ENCODE measurements at places on chromosomes 16 and 17.
A peak's percentile ranks its signal among the peaks of the same experiment; 100 is the strongest.

- no peak for DNase-seq
Measured at GRCh38 chr17:12113156-12113555, 92.5 kb downstream of the MAP2K4 start.

- DNase-seq: no peak
Measured at GRCh38 chr16:839643-840408, 39.3 kb upstream of the GNG13 start.

DNA sequence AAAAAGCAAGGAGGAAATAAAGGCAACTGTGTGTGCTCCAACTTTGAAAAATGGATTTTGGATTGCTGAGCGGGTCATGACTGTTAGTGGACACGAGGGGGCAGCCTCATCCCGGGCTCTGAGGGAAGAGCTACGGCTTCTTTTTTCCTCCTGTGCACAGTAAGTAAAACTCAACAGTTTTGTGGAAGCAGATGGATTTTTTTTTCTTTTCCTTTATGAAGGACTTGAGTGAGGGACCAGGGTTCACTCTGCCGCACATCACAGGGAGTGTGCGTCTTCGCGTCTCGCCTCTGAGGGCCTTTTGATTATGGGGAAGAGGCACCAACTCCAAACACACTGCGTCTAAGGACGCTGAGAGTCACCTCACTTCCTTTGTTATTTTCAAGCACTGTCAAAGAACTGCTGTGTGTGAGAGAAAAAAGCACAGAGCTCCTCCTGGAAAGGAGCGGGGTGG is 80.3 kb upstream of the GOT2 start:
- DNase-seq: peak; percentile 69

GRCh38 chr17:3695723-3696411 is at the start of gene P2RX5:
Gene P2RX5, minus strand, starts transcription at chr17:3696155. Its CDS starts 150 bp downstream, at chr17:3696005.
- DNase-seq: no peak

DNA sequence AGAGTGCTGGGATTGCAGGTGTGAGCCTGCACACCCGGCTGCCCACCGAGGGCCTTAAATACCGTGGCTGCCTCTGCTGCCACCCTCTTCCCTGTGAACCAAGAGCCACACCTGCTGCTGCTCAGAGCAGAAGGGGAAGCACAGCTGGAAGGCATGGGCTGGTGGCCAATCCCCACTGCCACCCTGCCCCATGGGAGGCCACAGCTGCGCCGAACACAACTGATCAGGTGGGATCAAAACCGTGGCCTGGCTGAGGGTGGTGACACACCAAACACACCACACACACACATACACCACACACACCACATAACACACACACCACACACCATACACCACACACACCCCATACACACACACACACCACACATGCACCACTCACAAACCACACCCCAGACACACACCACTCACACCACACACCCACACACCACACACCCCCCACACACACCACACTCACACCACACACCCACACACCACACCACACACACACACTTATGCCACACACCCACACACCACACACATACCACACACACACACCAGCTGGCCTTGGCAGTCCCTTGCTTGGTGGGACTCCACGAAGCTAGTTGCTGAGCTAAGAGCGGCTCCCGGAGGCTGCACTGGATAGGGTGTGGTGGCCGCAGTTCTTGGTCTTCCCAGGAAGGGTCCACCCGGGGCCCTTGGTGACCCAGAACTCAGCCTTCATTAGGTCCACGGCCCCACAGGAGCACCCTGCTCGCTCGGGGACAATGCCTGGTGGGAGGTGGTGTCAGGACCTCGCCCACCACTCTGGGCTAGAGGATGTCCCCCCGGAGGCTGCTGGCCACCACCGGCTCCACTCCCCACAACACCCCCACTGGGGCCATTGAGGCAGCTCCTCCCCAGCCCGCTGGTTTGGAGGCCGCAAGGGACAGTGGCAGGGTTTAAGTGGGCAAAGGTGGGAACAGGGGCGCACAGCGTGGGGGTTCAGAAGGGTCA is 14.9 kb downstream of the CEP131 start:
- DNase-seq: no peak

GRCh38 chr16:12113523-12114345 is 137.2 kb downstream of the SNX29 start:
- no peak for DNase-seq

- no peak for DNase-seq
Measured at GRCh38 chr17:31457391-31458234, 66.1 kb downstream of the RAB11FIP4 start.

DNA sequence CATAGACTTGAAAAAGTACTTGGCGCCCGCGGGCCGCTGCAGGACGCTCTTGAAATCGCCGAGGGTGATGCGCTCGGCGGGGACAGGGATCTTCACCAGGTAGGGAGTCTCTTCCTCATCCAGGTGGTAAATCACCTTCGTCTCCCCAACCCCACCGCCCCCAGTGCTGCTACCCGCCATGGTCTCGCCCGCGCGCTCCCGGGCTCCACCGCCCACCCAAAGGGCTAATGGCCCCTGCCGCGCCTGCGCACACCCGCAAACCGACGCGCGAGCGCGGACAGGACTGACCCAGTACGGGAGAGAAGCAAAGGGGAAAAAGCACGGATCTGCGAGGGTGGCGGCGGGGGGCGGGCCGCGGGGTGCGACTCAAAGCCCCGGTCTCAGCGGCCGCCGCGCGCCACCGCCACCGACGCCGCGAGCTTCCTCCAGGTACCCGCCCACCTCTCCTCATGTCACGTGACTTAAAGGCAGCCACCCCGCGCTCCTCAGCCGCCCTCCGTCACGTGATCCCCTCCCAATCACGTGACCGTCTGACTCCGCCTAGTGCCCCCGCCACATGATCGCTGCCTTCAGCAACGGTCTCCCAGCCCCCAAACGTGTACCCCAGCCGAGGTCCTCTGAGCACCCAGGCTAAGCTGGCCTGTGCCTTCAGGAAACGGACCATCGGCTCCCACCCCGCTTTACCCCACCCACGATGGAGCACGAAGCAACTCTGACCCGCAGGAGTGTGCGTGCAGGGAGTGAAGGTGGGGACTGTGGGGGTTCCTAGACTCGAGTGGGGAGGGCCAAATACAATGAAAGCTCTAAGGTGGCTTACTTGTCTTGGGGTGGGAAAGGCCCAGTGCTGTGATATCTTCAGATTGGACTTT is at the start of gene DVL2:
DVL2 (minus strand) TSS at position 435 of the 869 bp plus-strand sequence; CDS start at position 180, 255 bp downstream.
- DNase-seq: peak; percentile 91

DNA sequence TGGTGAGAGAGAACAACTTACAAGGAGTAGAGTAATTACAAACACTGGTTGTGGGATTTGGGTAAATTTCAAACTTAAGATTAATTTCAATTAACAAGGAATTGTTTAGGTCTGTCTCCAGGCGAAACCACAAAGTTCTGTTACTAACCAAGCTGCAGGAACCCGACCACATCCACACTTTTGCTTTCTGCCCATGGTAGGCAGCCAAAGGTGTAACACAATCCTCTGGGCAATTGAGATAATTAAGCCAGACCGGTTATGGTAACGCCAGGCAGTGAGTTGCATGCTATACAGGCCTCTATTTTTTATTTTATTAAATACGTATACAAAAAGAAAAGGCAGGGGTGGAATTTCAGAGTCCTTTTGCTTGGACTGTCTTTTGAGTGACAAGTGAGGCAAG is 12.0 kb downstream of the KCNJ2 start:
- DNase-seq: no peak

- DNase-seq: no peak
Measured at GRCh38 chr17:70217571-70217970, 48.2 kb downstream of the KCNJ2 start.

DNA sequence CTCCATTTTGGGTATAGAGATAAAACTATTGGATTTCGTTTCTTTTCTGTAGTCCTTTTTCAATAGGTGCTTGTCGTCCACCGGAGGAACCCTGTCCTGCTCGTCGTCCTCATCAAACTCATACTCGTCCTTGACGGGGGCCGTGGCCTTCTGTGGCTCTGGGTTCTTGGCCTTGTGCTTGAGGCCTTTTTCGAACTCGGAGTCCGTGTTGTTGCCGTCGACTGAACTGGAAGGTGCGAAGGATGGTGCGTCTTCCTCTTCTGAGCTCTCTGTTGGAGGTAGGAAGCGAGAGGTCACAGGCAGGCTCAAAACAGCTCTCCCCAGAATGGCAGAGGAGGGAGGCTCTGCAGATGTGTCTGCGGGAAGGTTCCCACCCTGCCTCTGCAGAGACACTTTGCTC is 67.9 kb downstream of the ZNF778 start:
- DNase-seq: no peak

DNA sequence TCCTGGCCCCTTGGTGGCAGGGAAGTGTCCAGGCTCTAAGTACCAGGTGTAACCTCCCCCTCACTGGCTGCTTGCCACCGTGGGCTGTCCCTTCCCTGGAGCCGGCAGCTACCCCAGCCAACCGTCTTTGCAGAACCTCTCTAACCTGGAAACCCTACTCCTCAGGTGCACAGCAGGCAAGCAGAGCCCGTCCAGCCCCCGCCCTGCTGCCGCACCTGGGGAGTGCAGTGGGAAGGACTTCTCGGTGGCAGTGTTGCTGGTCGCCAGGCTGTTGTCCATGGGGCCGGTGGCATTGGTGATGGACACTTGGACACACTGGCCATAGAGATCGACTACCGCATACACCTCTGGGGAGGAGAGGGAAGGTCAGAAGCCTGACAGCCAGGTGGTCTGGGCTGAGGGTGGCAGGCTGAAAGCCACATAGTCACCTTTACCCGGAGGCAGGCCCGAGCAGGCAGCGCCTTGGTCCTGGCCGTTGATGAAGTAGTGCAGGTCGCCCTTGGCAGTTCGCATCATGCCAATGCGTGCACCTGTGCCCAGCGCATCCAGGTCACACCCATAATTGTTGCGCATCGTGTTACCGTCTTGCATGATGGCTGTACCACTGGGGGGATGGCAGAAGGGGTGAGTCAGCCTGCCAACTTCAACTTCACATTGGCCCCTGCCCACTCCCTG is 6.5 kb downstream of the NEURL4 start:
- DNase-seq: no peak

GRCh38 chr17:47739150-47739549 is 6.1 kb downstream of the TBX21 start:
- no peak for DNase-seq

DNA sequence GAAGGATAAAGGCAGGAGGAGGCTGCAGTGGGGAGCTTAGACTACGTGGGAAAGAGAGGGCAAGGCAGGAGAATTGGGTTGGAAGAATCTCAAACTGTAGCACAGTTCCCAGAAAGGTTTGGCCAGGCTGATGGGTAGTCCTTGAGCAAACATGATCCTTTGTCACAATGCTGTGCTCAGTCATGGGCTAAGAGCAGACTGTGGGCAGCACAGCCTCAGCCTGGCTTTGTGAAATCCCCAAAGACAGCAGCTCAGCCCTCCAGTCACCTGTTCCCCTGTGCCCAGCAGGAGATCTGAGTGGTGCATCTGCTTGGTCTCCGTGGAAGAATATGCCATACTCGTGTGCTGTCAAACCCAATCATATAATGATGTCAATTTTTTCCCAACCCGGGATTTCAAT is 10.6 kb upstream of the ENGASE start:
- no peak for DNase-seq

- no peak for DNase-seq
Measured at GRCh38 chr16:74556375-74556922, 50.5 kb downstream of the GLG1 start.

- DNase-seq: no peak
Measured at GRCh38 chr16:11224096-11224893, 31.7 kb downstream of the SOCS1 start.

- DNase-seq: no peak
Measured at GRCh38 chr17:47701608-47702007, 7.6 kb downstream of the TBKBP1 start.

- no peak for DNase-seq
Measured at GRCh38 chr17:40538936-40539705, 26.2 kb downstream of the CCR7 start.

DNA sequence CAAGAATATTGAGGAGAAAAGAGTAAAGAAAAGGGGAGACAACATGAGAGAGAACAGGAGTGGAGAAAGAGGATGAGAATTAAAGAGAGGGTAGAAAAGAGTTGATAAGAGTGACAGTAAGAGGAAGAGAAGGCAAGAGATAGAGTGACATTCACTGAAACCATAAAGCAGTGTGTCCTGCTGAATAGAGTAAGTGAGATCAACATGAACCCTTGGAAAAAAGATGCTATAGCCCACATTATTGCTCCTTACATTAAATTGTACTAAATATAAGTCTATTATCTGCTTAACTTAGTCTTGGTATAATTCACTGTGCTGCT is 489.5 kb downstream of the SHISA9 start:
- DNase-seq: no peak

DNA sequence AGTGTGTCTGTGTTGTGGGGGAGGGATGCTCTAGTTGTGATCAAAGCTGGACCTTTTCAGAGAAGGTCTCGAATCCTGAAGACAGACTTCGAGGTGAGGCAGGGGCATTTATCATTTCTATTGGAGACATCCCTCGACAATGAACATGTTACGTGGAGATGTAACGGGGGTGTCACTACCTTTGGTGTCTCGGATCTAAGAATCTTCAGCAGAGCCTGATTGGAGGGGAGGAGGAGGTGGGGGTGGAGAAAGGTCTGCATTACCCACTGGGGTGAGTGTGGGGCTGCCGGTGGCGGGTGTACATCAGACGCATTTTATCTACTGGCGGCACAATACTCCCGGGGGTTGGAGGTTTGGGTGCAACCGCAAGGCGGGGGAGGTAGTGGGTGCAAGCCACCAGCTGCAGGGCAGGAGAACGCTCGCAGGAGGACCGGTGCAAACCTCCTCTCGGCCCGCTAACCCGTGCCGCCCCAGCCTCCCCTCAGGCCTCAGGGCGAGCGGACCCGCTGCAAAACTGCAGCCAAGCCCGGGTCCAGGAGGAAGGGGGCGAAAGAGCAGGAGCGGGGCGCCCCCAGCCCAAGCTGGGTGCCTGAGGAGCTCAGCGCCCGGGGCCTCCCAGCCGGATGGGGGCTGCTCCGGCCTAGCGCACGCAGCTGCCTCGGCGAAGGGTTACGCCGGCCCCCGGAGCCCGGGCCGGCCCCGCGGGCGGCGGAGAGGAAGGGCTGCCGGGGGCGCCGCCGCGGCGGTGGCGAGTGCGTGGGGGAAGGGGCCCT is 735 bp downstream of the ZNF652 start:
- DNase-seq: no peak

DNA sequence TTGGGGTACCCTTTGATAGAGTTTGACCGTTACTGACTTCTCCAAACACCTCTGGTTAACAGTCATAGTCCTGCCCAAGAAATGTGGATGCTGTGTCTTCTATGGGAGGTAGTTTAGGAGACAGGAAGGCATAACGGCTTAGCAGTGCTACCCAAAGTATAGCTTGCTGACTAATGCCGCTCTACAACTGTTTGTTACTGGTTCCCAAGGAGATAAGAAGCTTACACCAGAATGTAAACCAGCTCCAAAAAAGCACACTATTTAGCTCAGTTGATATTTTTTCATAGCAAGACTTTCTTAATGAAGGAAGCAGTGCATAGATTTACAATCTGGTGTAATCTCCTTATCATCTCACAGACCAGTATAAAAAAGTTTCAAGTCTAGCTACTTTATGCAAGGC is 95.7 kb downstream of the HS3ST3B1 start:
- DNase-seq: no peak

DNA sequence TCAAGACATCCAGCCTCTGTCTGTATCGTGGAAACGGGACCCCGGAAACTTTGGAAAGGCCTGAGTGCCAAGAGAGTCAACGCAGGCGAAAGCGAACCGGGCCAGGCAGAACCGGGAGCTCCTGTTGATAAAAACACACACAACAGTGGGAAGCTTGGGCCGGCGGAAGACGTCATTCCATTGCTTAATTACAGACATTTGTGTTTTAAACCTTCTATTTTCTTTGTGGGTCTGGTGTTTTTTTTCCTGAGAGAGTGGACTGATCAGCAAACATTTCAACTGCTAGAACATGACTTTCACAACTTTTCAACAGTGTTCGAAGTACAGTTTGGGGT is 878 bp upstream of the RNF157 start:
- no peak for DNase-seq

GRCh38 chr17:31488264-31488981 is 96.9 kb downstream of the RAB11FIP4 start:
- no peak for DNase-seq
